ENCODE measurements at places on chromosomes 6 and 20. TPM values are rescaled to one million over a fixed set of nuclear protein-coding genes. Genes with fewer than 3 reads are reported as not detected.

ZKSCAN4 gene
- 3.2 TPM for total RNA-seq

UBE2C gene
- 230 TPM for total RNA-seq

SNAI1 gene
- 0.25 TPM for total RNA-seq

STMN3 gene
- 15.4 TPM for total RNA-seq

DNA sequence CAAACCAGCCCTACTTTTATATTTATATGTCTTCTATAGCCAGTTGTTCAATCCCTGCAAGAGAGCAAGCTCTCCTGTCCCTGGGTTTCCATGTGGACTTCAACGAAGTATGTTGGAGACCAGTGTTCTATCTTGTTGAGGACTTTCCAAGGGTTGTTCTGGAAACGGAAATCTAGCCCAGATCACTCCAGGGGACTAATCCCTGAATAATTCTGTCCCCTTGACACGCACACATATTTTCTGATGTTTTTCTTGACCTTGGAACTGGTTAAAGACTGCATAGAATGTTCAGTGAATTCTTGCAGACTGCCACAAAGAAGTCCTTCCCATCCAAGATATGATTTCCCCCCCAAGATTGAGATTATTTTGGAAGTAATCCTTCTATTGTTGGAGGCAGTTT is 9.5 kb upstream of the MYLK2 start:
- no peak overlapping the region for H3K27ac ChIP-seq
- no peak overlapping the region for H3K4me3 ChIP-seq
- DNase-seq = no peak
- H3K27me3 ChIP-seq = no peaks in the 10 kb centered on the region
- peaks cover 10% of the 10 kb centered on the region for H3K36me3 ChIP-seq
- no peaks in the 10 kb centered on the region for H3K4me1 ChIP-seq

- peak; percentile 42 for DNase-seq
- H3K36me3 ChIP-seq = peaks cover 30% of the 10 kb centered on the region
- H3K27ac ChIP-seq = peak overlapping the region; percentile 58
- no peaks in the 10 kb centered on the region for H3K27me3 ChIP-seq
Measured at GRCh38 chr6:37489697-37490336, 9.9 kb downstream of the CCDC167 start.

- no peaks in the 10 kb centered on the region for H3K27me3 ChIP-seq
- no peak overlapping the region for H3K4me3 ChIP-seq
- no peak for DNase-seq
- H3K36me3 ChIP-seq = peaks cover 60% of the 10 kb centered on the region
Measured at GRCh38 chr6:43547222-43547621, 28.6 kb downstream of the XPO5 start.

- H3K36me3 ChIP-seq = peaks cover 2% of the 10 kb centered on the region
- H3K4me3 ChIP-seq = no peak overlapping the region
- no peaks in the 10 kb centered on the region for H3K27me3 ChIP-seq
- no peak for DNase-seq
- H3K27ac ChIP-seq = no peak overlapping the region
Measured at GRCh38 chr20:32963176-32963575, 41.1 kb downstream of the SUN5 start.

- no peaks in the 10 kb centered on the region for H3K27me3 ChIP-seq
- H3K4me3 ChIP-seq = no peak overlapping the region
- H3K27ac ChIP-seq = no peak overlapping the region
- H3K36me3 ChIP-seq = peaks cover 52% of the 10 kb centered on the region
Measured at GRCh38 chr6:78942446-78942845, 75.1 kb downstream of the IRAK1BP1 start.

DNA sequence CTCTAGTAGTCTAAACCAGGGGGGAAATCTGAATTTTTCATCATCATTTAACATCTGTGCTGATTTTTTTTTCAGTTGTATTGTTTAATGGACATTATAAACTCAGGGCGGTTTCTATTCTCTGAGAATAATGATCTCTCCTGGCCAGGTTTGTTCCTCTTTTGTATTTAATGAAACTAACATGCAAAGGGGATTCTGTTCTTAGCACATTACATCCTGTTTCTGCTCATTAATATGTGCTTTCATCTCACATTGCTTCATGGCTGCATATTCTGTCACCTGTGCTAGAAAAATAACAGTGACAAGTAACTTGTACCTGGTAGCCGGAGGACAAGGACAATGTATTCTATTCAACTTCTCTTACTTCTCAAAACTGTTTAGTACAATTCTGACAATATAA is 806 bp downstream of the HLA-DOB start:
- no peak overlapping the region for H3K4me3 ChIP-seq
- no peak overlapping the region for H3K27ac ChIP-seq
- no peaks in the 10 kb centered on the region for H3K36me3 ChIP-seq
- peaks cover 12% of the 10 kb centered on the region for H3K4me1 ChIP-seq
- no peaks in the 10 kb centered on the region for H3K27me3 ChIP-seq
- DNase-seq = no peak

- no peaks in the 10 kb centered on the region for H3K36me3 ChIP-seq
- H3K4me3 ChIP-seq = no peak overlapping the region
- no peak for DNase-seq
Measured at GRCh38 chr20:24361541-24361940, 107.9 kb upstream of the SYNDIG1 start.

DNA sequence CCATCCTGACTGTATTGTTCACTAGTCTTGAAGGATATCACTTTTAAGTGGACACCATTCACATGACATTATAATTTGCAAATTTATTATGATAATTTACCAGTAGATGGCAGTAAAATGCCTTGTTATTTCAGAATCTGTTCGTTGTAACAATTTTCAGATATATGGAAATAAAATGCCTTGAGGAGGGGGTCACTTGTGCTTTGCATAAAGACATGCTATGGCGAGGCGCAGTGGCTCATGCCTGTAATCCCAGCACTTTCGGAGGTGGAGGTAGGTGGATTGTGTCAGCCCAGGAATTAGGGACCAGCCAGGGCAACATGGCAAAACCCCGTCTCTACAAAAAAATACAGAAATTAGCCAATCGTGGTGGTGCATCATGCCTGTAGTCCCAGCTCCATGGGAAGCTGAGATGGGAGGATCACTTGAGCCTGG is 9.0 kb upstream of the NCOA6 start:
- H3K4me1 ChIP-seq = no peaks in the 10 kb centered on the region
- H3K36me3 ChIP-seq = no peaks in the 10 kb centered on the region
- H3K27me3 ChIP-seq = peaks cover 8% of the 10 kb centered on the region
- no peak overlapping the region for H3K27ac ChIP-seq
- no peak overlapping the region for H3K4me3 ChIP-seq
